ENCODE measurements at places on chromosomes 4 and X.

GRCh38 chr4:89682808-89683207 lies 154.2 kb downstream of the SNCA start:
- no peak for DNase-seq

DNA sequence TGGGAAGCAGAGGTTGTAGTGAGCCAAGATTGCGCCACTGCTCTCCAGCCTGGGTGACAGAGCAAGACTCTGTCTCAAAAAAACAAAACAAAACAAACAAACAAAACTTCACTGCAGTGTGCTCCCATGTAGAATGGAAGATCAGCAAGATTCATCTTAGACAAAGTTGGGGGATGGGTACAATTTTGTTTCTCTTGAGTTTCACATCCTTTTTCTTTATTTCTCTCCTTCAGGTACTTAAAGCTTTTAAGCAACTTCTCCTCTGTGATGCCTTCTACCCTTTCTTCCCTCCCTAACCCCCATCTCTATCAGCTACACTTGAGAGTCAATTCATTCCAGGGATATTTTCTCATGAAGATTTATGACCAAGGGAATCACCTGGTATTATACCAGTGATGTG lies 15.5 kb upstream of the RBBP7 start:
- no peak for DNase-seq

DNA sequence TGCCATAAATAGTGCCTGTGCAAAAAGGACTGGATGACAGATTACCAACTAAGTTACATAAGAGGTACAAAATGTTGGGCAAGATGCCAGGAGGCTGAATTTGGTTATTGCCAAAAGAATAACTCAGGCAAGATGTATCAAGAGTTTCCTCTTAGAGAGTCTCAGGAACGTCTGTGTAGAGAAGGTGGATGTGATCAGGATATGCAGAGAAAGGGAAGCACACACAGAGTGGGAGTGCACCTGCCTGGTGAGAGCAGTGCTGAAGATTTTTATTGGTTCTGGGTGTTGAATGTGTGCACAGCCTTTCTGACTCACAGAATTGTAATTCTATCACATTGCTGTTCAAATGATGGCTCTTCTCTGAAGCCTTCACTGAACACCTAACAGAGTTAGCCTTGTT lies 156.8 kb upstream of the HS3ST1 start:
- peak; percentile 42 for DNase-seq

DNA sequence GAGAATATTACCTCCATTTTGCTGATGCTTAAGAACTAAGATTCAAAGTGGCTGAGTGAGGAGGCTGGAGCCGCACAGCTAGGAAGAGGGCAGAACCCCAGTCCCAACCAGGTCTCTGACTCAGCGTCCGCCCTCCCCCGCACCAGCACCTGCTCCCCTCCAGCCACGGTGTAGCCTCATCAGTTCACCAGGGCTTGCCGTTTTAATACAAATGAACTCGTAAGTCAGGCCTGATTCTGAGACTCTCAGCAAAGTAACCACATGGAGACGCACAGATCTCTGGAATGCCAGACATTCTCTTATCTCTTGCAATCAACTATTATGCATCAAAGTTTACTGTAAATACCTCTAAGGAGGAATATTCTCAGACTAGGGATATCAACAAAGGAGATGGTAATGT lies 52.4 kb downstream of the ENPP6 start:
- no peak for DNase-seq

DNA sequence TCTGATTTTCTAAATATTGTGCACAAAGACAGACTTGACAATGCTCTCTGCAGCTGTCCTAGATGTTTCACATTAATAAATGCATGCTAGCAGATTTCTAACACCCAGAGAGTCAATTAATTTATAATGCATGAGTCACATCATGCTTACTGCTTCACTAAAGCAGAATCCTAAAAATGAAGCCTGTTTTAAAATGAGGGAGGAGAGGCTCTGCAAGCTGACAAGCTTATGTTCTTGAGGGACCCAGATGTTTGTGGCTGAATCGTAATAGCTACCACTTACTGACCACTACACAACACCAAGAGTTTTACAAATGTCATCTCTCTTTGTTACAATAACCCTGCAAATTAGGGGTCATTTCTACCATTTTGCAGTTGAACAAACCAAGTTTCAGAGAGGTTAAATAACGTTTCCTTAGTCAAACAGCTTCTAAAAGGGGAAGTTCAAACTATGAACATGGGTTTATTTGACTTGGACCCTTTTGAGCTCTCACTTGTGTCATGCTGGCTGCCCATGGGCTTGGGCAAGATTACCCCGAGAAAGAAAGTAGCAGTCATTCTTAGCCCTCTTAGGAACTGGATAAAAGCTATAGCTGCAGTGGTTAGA lies 262.7 kb upstream of the ETNPPL start:
- no peak for DNase-seq

DNA sequence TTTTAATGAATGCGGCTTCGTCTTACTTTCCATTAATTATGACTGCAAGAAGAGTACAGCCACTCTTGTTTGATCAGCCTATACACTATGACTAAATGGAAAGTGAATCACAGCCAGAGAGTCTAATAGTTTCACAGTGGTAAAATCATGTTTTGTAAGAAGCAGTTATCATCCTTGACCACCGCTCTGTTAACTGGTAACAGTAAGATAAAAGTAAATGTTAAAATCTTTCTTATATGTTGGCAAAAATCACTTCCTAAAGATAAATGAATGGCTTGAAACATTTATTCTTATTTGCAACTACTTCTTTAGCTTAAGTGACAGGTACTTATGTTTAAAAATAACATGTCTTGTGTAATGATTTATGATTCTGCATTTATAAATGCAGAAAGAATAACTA lies 13.2 kb downstream of the GALNT7 start:
- DNase-seq, result no peak

- peak; percentile 17 for DNase-seq
Measured at GRCh38 chrX:12974305-12974795, 560 bp upstream of the TMSB4X start.

DNA sequence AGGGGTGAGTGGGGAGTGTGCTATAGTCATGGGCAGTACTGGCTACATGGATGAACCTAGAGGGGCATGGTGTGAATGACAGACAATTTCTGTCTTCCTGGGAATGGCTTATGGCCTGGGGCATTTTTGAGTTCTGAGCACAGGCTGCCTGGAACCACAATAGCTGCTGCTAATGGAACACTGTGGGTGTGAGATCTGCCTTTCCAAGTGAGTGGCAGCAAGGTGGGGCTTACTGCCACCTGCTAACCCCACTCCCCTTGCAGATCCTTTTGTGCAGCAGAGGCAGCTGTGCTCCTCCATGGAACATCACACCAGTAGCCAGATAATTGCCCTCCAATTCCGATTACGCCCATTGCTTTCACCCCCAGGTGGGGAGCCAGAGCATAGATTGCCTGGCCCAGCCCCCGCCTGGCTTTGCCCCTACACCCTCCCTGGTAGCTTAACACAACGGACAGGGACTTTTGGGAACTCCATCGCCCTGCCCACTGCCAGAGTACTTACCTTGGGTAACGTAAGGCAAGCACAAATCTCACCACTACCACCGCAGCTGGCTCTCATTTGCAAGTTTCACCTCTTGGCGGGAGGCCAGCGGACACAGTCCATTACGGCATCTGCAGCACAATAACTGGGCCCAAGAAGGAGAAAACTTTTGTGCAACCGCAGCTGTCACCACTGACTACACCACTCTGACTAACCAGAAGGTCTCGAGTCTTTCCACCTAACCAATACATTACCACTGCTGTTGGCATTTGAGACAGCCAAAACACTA lies 421.2 kb upstream of the NWD2 start:
- peak; percentile 15 for DNase-seq

DNA sequence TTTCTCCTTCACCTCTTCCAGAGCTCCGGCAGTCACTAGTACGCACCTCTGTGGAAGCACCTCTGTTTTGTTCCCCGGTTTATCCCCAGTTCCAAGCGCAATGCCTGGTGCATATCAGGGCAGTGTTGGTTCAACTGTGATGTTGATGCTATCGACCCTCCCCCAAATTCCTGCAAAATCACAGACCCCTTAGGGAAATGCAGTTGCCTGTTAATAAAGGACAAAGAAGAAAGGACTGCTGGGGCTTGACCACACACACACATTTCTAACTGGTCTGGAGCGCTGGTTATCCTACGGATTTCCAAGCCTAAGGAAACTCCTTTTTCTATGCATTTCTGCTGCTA lies 530 bp upstream of the NMU start:
- DNase-seq, result no peak

DNA sequence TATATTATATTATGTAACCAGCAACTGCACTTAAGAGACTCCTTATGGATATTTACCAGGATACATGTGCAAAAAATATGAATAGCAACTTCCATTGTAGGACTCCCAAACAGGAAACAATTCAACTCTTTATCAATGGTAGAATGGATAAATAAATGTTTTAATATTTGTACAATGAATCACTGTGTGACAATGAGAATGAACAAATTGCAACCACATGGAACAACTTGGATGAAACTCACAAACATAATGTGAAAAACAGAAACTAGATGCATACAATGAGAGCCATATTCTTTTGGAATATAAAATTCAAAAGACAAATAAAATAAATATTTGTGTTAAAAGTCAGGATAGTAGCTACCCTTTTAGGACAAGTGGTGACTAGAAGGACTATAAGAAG lies 1015.7 kb downstream of the TECRL start:
- DNase-seq, result no peak

DNA sequence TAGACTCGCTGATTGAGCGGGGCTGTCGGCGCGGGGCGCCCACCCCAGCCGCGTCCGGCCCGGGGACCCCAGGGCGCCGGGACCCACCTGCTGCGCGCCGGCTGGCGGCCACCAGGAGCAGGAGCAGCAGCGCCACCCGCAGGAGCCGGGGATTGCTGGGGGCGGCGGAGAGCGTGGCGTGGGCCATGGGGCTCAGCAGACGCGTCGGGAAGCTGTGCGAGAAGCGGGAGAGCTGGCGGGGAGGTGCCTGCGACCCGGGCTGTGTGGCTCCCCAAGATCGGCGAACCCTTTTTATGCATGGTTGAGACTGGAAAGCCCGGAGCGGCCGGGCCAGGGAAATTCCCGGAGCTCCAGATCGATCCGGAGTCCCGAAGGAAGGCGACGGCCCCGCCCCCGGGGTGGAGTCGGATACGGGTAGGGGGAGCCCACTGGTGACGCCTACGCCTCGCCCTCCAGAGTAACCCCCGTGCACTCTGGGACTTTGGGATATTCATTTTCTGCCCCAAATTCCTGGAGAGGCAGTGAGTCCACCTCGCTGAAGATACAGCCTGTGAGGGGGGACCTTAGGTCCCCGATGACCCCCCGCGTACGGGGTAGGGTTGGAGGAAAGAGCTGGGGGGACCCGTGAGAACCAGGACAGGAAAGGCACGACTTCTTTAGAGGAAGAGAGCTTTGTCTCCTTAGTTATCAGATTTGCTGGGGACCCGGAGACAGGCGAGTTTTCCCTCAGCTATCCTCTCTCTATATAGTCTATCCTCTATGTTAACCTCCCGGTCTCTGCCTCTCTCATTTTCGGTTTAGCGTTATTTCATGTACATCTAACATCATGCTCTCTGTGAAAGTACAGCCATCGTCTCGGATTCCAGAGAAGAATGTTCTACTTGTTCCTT lies at the start of gene CXCL3:
TSS of gene CXCL3 (minus strand) at position 265 of the 890 bp plus-strand sequence. CDS start at position 187, 78 bp downstream.
- no peak for DNase-seq

DNA sequence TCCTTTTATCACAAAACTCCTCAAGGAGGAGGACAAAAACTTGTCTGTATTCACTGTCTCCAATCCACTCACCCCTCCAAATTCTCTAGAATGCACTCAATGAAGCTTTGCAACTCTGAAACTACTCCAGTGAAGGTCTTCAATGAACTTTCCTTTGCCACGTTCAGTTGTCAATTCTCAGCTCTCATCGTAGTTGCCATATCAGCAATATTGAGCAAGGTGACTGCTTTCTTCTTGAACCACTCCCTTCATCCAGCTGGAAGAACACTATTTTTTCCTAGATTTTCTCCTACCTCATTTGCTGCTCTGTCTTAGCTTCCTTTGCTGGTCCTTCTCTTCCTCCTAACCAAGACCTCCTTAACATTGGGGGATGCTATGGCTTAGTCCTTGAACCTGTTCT lies 191.8 kb downstream of the KDR start:
- no peak for DNase-seq

DNA sequence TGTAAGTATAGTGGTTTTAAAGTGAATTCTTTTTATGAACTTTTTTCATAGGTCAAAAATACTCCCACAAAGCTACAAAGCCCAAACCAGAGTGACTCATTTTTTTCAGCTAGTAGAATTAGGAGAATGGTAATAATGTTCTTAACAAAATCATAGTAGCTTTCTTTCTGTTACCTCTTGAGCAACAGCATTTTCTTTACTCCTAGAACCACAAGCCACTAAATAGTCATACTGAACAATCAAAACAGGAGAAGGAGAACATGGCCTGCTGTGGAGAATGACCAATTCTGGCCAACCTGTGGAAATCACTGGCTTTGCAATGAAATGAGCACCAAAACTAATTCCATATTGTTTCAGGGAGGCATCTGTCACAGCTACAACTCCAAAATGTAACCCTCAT lies 112.9 kb downstream of the AMMECR1 start:
- no peak for DNase-seq

DNA sequence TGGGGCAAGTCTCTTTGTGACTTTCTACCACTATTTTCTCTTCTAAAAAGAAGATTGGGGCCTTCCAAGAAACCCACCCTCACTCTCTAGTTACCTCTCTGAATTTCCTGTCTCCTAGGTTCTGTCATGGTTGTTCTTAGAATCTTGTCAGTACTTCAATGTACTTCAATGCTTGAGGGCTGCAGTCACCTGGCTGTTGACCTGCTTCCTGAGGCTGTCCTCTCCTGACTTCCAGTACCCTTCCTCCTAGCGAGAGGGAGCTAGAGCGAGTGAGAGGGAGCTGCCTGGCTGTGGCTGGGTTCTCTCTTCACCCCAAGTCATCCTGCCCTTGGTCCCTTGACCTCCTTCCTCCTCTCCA lies 17.7 kb downstream of the CD99L2 start:
- DNase-seq, result no peak

- DNase-seq, result no peak
Measured at GRCh38 chr4:139265654-139266053, 14.4 kb downstream of the MGARP start.

GRCh38 chr4:104491481-104492182 lies 3.1 kb downstream of the CXXC4 start:
- DNase-seq, result no peak

- DNase-seq, result peak; percentile 18
Measured at GRCh38 chrX:54825716-54826438, 18.3 kb downstream of the MAGED2 start.

GRCh38 chr4:86243750-86244149 lies 116.1 kb downstream of the MAPK10 start:
- no peak for DNase-seq

DNA sequence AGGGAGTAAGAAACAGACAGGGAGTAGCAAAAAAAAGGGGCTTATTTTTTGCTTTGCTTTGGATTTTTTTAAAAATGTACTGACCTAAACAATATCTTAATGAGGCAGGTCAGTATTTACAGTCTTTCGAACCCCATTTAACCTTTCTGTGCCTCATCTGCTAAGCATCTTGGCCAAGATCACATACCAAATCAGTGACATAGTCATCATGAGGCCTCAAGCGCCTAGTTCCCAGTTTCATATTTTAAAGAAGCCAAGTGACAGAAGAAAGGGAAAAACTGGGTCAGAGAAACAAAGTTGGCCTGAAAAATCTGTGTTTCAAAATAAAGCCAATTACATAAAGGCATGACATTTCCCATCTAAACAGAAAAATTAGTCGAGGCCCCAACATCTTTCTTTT lies 94.6 kb upstream of the WDR44 start:
- no peak for DNase-seq

GRCh38 chrX:20481632-20482031 lies 214.9 kb upstream of the RPS6KA3 start:
- no peak for DNase-seq

Measured in SHP77 (cell line).